ENCODE measurements at places on chromosomes 7 and 10. TPM values are rescaled to one million over a fixed set of nuclear protein-coding genes. Genes with fewer than 3 reads are reported as not detected.

Gene EFCAB10
- not detected for total RNA-seq

Gene GLCCI1
- total RNA-seq = 69.8 TPM

Gene BAIAP2L1
- 20.9 TPM for total RNA-seq

Gene CACUL1
- total RNA-seq = 28.6 TPM

Gene DENND2A
- 2.3 TPM for total RNA-seq

Gene ZNF862
- total RNA-seq = 45.9 TPM

Gene ADRA2A
- total RNA-seq = 1.7 TPM

Gene SFXN2
- total RNA-seq = 18.7 TPM

Gene MBL2
- not detected for total RNA-seq

Gene DNAJB9
- total RNA-seq = 92.4 TPM

Gene LIPJ
- 3.4 TPM for total RNA-seq

Gene LIPM
- total RNA-seq = not detected

Gene GPR26
- total RNA-seq = not detected

Gene NEUROG3
- total RNA-seq = not detected

Gene AKR1C3
- total RNA-seq = 73.6 TPM

Gene ITGA8
- total RNA-seq = 4.6 TPM

Gene PON1
- not detected for total RNA-seq

Gene PRKG1
- 26.5 TPM for total RNA-seq

Gene MAGI2
- total RNA-seq = 31.1 TPM

Gene CUZD1
- not detected for total RNA-seq

Gene SLC18A2
- total RNA-seq = not detected

Gene PPP2R2D
- 32.3 TPM for total RNA-seq

Gene EBF3
- 9.3 TPM for total RNA-seq

Gene TWIST1
- 5.2 TPM for total RNA-seq

Gene DEPP1
- total RNA-seq = 45.1 TPM

Gene KCNH2
- total RNA-seq = 0.45 TPM

Gene ELFN1
- total RNA-seq = 0.96 TPM

Gene PAX4
- total RNA-seq = not detected

Gene NANOS1
- total RNA-seq = 24.2 TPM

Gene MUC3A
- total RNA-seq = under 0.01 TPM

Gene UBN2
- 24.1 TPM for total RNA-seq

Gene PAPOLB
- 0.34 TPM for total RNA-seq

Gene STEAP4
- 162 TPM for total RNA-seq

Gene CD36
- total RNA-seq = 137 TPM

Gene ANXA8L1
- not detected for total RNA-seq

Gene MSMB
- total RNA-seq = not detected

Gene TCAF1
- total RNA-seq = 70.0 TPM

Gene LLCFC1
- 0.67 TPM for total RNA-seq

Gene STEAP1B
- 0.33 TPM for total RNA-seq

Gene NOM1
- total RNA-seq = 19.3 TPM

Gene PFKFB3
- 11.8 TPM for total RNA-seq

Gene EVX1
- not detected for total RNA-seq

Gene SCART1
- total RNA-seq = 3.8 TPM

Gene CNTNAP2
- 0.29 TPM for total RNA-seq

Gene SPDYE2B
- total RNA-seq = not detected

Gene PRRT4
- total RNA-seq = 1.1 TPM

Gene NUDT13
- 3.4 TPM for total RNA-seq

Gene PNLIPRP2
- total RNA-seq = not detected

Gene TCF7L2
- 22.6 TPM for total RNA-seq

Gene PLEKHS1
- not detected for total RNA-seq

Gene CDHR1
- not detected for total RNA-seq

Gene DPYSL4
- 1.5 TPM for total RNA-seq

Gene CASP2
- 21.7 TPM for total RNA-seq

Gene TMEM184A
- total RNA-seq = 3.0 TPM

Gene CADPS2
- total RNA-seq = 32.1 TPM

Gene NKX1-2
- not detected for total RNA-seq

Gene SEMA4G
- total RNA-seq = 9.6 TPM

Gene GIMAP5
- total RNA-seq = 26.5 TPM

Gene C7orf57
- not detected for total RNA-seq
